ENCODE measurements at places on chromosomes 2 and 18.

DNA sequence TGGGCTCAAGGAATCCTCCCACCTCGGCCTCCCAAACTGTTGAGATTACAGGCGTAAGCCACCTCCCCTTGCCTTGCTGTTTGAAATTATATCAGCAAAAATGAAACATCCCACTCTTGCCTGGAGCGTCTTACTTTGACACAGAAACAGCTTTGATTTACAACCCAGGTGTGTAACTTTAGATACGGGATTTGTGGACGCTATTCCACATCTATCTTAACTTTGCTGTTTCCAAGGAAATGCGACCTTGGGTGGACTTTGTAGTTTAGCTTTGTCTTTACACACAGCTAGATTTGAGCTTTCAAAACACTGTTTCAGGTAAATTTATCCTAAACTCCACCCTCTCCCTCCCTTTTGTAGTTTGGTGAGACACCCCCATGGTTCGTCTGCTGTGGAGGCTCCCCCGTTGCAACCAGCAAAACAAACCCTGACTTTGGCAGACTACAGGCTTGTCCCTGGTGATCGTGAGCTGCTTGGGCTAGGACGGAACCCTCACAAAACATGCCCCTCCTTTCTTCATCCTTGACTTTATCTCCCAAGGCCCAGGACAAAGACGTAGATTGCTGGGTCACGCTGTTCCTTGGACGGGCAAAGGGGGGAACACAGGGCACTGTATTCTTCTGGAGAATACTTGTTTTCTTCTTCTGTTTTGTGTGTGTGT is 5.5 kb upstream of the MSH6 start:
- H3K27ac ChIP-seq: no peak overlapping the region
- no peaks in the 10 kb centered on the region for H3K27me3 ChIP-seq
- no peak overlapping the region for H3K4me3 ChIP-seq
- peaks cover 3% of the 10 kb centered on the region for H3K4me1 ChIP-seq
- no peaks in the 10 kb centered on the region for H3K36me3 ChIP-seq

DNA sequence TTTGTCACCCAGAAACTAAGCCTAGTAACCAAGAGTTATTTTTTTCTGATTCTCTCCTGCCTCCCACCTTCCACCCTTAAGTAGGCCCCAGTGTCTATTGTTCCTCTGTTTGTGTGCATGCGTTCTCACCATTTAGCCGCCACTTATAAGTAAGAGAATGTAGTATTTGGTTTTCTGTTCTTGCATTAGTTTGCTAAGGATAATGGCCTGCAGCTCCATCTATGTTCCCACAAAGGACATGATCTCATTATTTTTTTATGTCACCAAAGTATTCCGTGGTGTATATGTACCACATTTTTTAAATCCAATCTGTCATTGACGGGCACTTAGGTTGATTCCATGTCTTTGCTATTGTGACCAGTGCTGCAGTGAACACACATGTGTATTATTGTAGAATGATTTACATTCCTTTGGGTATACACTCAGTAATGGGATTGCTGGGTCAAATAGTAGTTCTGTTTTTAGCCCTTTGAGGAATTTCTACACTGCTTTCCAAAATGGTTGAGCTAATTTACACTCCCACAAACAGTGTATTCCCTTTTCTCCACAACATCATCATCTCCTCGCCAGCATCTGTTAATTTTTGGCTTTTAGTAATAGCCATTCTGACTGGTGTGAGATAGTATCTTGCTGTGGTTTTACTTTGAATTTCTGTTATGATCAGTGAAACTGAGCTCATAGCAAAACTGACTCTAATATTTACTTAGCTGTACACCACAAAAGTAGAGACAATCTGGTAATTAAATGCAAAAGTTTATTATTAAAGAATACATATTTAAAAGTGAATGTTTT is 660.1 kb upstream of the SLC8A1 start:
- no peaks in the 10 kb centered on the region for H3K4me1 ChIP-seq
- H3K27ac ChIP-seq: no peak overlapping the region
- DNase-seq: no peak
- no peaks in the 10 kb centered on the region for H3K36me3 ChIP-seq
- no peaks in the 10 kb centered on the region for H3K27me3 ChIP-seq
- H3K4me3 ChIP-seq: no peak overlapping the region

GRCh38 chr2:38248255-38248654 is 128.8 kb downstream of the ATL2 start:
- DNase-seq: no peak
- no peaks in the 10 kb centered on the region for H3K4me1 ChIP-seq
- H3K36me3 ChIP-seq: no peaks in the 10 kb centered on the region
- no peaks in the 10 kb centered on the region for H3K27me3 ChIP-seq
- H3K27ac ChIP-seq: no peak overlapping the region
- no peak overlapping the region for H3K4me3 ChIP-seq

GRCh38 chr2:177625744-177626650 is 233.4 kb downstream of the AGPS start:
- H3K36me3 ChIP-seq: no peaks in the 10 kb centered on the region
- no peak overlapping the region for H3K4me3 ChIP-seq
- peaks cover 38% of the 10 kb centered on the region for H3K4me1 ChIP-seq
- H3K27me3 ChIP-seq: peaks cover 8% of the 10 kb centered on the region
- no peak overlapping the region for H3K27ac ChIP-seq
- DNase-seq: no peak

- H3K4me1 ChIP-seq: peaks cover 18% of the 10 kb centered on the region
- H3K4me3 ChIP-seq: no peak overlapping the region
- H3K27ac ChIP-seq: no peak overlapping the region
- no peaks in the 10 kb centered on the region for H3K36me3 ChIP-seq
Observed at GRCh38 chr18:13576598-13576997, 149.8 kb downstream of the FAM210A start.

Data from heart right ventricle (tissue), 16 donors.